Hair follicle dermal papilla cell (primary cell): ENCODE measurements at places on chromosomes 3 and 15. TPM values are rescaled to one million over a fixed set of nuclear protein-coding genes. Genes with fewer than 3 reads are reported as not detected.

Gene TNNC1
- total RNA-seq: 3.1 and 5.5 TPM in 2 replicates

Gene POLQ
- 0.85 and 1.3 TPM in 2 replicates for total RNA-seq

Gene CAPN3
- 1.2 and 1.9 TPM in 2 replicates for total RNA-seq

Gene ST8SIA2
- total RNA-seq: 18.2 and 24.2 TPM in 2 replicates

Gene CCDC9B
- total RNA-seq: 31.0 and 35.0 TPM in 2 replicates
